ENCODE measurements at places on chromosomes 5 and 9.

- no peak for DNase-seq
These were observed 33.7 kb downstream of the FGF18 start for GRCh38 chr5:171453056-171453725.

DNA sequence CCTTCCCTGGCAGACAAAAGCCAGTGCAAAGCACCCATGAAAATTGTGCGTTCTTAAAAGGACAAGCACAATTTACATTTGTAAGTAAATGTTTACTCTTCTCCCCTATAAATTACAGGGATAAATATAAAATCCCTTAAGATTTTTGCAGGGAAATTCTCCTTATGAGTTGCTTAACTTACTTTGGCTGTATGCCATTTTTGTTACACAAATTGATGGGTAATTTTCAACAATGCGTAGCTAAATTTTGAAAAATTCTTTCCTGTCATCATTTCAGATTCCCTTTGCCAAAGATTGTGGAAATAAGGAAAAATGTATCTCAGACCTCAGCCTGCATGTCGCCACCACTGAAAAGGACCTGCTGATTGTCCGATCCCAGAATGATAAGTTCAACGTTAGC, 64.2 kb upstream of the ITGA2 start:
- DNase-seq, result no peak

- DNase-seq, result no peak
These were observed 77.6 kb upstream of the LMX1B start for GRCh38 chr9:126536131-126536530.

DNA sequence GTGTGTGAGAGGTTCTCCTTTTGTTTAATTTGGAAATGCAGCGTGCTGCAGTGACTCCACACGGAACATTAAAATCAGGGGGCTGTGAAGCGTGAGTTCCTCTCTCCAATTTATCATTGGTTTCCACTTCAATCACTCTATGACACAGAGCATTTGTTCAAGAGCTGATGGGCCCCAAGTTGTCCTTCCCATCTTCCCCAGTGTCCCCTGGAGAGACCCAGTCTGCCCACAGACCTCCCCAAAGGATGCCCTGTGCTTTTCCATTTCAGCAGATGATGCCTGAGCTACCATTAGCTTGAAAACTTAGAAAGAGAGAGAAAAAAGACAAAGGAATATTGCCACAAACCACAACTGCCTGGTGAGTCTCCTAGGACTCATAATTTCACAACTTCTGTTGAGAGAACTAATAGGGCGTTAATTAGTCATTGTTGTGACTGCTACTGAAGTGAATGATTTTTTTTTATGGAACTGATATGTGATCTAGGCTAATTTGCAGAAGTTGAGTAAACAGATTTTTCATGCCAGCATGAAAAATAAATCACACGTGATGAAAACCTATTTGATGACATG, 772.7 kb downstream of the SEMA5A start:
- no peak for DNase-seq

- DNase-seq, result no peak
These were observed 1310.8 kb upstream of the WWC1 start for GRCh38 chr5:166980666-166981065.

DNA sequence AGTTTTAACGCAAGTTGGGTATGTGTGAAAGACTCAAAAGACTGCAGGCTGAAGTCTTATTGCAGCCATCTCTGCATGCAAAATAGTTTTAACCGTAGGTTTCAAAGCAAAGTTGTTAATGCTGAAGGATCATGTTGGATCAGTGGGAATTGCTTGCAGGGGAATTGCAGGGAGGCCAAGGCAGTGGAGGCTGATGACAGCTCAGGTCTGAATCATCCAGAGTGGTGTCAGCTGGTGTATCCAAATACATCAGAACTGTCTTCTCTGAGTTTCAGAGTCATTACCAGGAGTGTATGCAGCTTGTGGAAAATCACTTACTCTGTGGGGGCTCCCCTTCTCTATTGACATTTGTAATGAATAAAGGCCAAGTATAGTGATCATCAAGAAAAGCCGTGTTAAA, 435.7 kb downstream of the SH3GL2 start:
- DNase-seq, result no peak
